CD4-positive, alpha-beta memory T cell (primary cell): ENCODE measurements at places on chromosomes 4 and X. TPM values are rescaled to one million over a fixed set of nuclear protein-coding genes. Genes with fewer than 3 reads are reported as not detected.

Gene PDGFRA
- not detected for polyA plus RNA-seq

DNA sequence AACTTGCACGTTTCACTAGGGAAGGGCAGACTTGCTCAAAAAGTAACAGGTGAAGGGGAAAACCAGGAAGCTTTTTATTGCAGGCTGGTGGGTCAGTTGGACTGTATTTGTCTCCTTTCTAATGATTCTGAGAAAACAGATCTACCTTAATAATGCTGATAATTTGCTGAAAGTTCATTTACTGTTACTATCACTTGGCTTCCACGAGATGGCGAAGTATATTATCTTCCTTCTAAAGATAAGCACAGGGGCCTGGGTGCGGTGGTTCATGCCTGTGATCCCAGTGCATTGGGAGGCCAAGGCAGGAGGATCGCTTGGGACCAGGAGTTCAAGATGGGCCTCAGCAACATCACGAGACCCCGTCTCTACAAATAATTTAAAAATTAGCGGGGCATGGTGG, 16.4 kb downstream of the CCKAR start:
- H3K4me3 ChIP-seq, result no peak overlapping the region
- no peaks in the 10 kb centered on the region for H3K27me3 ChIP-seq
- no peak overlapping the region for H3K27ac ChIP-seq
- no peak for DNase-seq
- H3K36me3 ChIP-seq, result no peaks in the 10 kb centered on the region

- H3K27ac ChIP-seq, result no peak overlapping the region
- DNase-seq, result no peak
- H3K4me3 ChIP-seq, result no peak overlapping the region
- no peaks in the 10 kb centered on the region for H3K36me3 ChIP-seq
- no peaks in the 10 kb centered on the region for H3K27me3 ChIP-seq
- H3K4me1 ChIP-seq, result no peaks in the 10 kb centered on the region
Measured at GRCh38 chr4:3709846-3710441, 56.2 kb upstream of the ADRA2C start.

- no peaks in the 10 kb centered on the region for H3K36me3 ChIP-seq
- H3K4me3 ChIP-seq, result no peak overlapping the region
- no peaks in the 10 kb centered on the region for H3K4me1 ChIP-seq
- H3K27me3 ChIP-seq, result no peaks in the 10 kb centered on the region
- DNase-seq, result no peak
- no peak overlapping the region for H3K27ac ChIP-seq
Measured at GRCh38 chr4:152307669-152308068, 228.2 kb downstream of the FBXW7 start.

- no peak overlapping the region for H3K27ac ChIP-seq
- no peaks in the 10 kb centered on the region for H3K4me1 ChIP-seq
- no peak overlapping the region for H3K4me3 ChIP-seq
- peaks cover 25% of the 10 kb centered on the region for H3K27me3 ChIP-seq
Measured at GRCh38 chr4:146632770-146633470, 5.8 kb upstream of the POU4F2 start.

Gene MAGEA1
- polyA plus RNA-seq, result not detected

DNA sequence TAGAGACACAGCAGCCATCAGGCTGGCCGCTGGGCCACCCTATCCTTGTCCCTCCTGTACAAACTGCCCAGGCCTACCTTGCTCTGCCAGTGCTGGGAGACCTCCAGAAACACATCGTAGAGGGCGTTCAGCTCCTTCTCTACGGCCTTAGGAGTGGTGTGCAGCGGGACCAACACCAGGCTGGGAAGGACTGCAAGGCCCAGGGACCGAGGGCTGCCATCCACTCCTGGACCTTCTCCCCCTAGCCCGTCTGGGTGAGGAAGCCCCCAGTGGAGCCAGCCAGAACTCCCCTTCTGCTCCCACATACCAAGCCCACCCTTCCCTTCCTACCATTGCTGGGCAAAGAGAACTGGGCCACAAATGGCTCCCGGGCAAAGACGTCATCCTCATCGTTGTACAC, 5.0 kb downstream of the RPL10 start:
- peaks cover 15% of the 10 kb centered on the region for H3K4me1 ChIP-seq
- H3K36me3 ChIP-seq, result peaks cover 23% of the 10 kb centered on the region
- H3K27me3 ChIP-seq, result no peaks in the 10 kb centered on the region
- no peak overlapping the region for H3K27ac ChIP-seq
- H3K4me3 ChIP-seq, result no peak overlapping the region

DNA sequence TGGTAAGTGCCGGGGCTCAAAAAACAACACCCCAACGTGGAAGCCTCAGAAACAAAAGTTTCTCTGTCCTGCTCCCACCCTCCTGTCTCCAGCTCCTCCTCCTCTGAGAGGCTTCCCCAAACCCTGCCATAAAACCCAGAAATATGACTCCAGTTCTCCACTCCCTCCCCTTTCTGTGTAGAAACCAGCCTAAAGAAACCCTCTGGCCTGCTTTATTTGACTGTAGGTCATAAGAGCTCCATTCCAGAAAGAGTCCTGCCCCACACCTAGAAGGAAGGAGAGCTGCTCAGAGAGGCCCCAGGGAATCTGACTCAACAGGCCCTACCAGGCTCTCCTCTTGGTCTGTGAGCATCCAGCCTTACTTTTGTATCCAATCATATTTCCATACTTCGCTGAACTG, 872 bp upstream of the S100P start:
- no peaks in the 10 kb centered on the region for H3K27me3 ChIP-seq
- H3K4me1 ChIP-seq, result peaks cover 99% of the 10 kb centered on the region
- peak overlapping the region; percentile 33 for H3K27ac ChIP-seq
- no peaks in the 10 kb centered on the region for H3K36me3 ChIP-seq

DNA sequence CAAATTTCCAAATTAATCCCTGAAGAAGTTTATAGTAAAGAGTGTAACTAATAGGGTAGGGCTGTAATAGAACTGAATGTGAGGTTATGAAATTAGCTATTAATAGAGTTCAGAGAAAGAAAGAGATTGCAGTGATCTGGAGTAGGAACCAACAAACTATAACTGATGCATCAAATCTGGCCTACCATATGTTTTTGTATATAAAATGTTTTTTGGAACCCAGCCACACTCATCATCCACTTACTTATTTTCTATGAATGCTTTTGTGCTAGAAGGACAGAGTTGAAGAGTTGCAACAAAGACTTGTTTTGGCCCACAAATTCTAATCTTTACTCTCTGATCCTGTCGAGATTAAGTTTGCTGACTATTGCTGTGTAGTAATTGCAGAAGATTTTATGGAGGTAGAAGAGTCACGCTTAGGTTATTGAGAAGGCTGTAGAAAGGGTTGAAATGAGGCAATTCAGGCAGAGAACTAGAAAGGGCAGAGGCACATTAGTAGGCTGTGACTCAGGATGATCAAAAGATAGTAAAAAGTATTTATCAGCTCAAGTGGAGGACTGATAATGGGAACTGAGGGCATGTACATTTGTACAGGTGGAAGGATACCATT, 298.7 kb upstream of the EMCN start:
- DNase-seq, result no peak
- H3K27me3 ChIP-seq, result no peaks in the 10 kb centered on the region
- H3K4me1 ChIP-seq, result no peaks in the 10 kb centered on the region
- no peak overlapping the region for H3K4me3 ChIP-seq

Gene WDR19
- polyA plus RNA-seq, result 2.3 TPM
